ENCODE measurements at places on chromosomes 12 and 14. TPM values are rescaled to one million over a fixed set of nuclear protein-coding genes. Genes with fewer than 3 reads are reported as not detected.
A peak's percentile ranks its signal among the peaks of the same experiment; 100 is the strongest.

Gene GLIPR1L2
- not detected for total RNA-seq

Gene STAT2
- 74.7 TPM for total RNA-seq

Gene C14orf39
- total RNA-seq: 1.4 TPM

Gene LRRIQ1
- total RNA-seq: 10.6 TPM

Gene GPR84
- total RNA-seq: not detected

Gene LRP1
- 125 TPM for total RNA-seq

Gene SLCO1B1
- not detected for total RNA-seq

Gene TRPV4
- total RNA-seq: 0.17 TPM

Gene DCD
- total RNA-seq: not detected

Gene PPP4R4
- 1.6 TPM for total RNA-seq

Gene SSTR1
- total RNA-seq: 8.2 TPM

Gene IAPP
- total RNA-seq: not detected

Gene DPY19L2
- total RNA-seq: 1.8 TPM

Gene APEX1
- 265 TPM for total RNA-seq

Gene ARHGEF25
- 80.2 TPM for total RNA-seq

DNA sequence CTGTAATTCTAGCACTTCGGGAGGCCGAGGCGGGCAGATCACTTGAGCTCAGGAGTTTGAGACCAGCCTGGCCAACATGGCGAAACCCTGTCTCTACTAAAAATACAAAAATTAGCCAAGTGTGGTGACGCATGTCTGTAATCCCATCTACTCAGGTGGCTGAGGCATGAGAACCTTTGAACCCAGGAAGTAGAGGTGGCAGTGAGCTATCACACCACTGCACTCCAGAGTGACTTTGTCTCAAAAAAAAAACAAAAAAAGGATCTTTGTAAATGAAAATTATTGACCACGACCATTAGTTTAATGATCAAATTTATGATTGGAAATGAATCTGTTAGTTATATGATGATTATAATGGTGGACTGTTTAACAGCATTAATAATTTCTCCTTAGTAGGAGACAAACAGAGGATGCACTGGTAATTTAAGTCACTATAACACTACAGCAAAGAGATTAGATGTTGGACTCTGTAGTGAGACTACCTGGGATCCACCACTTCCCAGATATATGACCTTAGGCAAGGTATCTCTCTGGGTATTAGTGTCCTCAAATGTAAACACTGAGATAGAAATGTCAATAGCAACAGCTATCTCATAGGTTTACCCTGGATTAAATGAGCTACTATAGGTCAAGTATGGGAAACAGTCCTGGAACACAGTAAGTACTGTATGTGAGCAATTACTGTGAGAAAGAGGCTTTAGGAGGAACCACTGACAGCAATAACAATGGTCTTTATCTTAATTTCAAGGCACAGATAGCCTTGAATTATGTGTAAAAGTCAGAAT, 214.7 kb downstream of the NOVA1 start:
- peaks cover 2% of the 10 kb centered on the region for H3K27me3 ChIP-seq
- H3K4me3 ChIP-seq: no peak overlapping the region
- H3K4me1 ChIP-seq: peaks cover 6% of the 10 kb centered on the region

DNA sequence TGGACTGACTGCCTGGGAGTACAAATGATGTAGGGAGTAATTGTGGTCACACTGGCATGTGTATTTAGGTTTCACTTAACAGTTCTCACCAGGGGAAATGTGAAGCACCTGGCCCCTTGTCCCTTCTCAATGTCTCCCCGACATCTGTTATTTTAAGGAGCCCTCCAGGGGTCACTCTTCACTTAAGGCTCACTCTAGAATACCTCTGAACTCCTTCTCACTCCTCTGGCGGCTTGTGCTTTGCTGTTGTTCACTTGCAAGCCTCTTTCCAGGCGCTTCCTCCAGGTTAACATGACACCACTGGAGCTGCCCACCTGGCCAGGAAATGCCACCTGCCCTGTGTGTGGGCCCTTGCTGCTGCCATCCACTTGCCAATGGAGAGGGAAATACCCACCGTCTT, 56.5 kb upstream of the GZMB start:
- H3K4me1 ChIP-seq: peaks cover 12% of the 10 kb centered on the region
- no peak for DNase-seq
- H3K27ac ChIP-seq: no peak overlapping the region
- H3K36me3 ChIP-seq: no peaks in the 10 kb centered on the region

- peak overlapping the region; percentile 48 for H3K27ac ChIP-seq
- no peak for DNase-seq
- H3K4me3 ChIP-seq: no peak overlapping the region
- H3K36me3 ChIP-seq: no peaks in the 10 kb centered on the region
- no peaks in the 10 kb centered on the region for H3K27me3 ChIP-seq
Measured at GRCh38 chr14:69037790-69038454, 58.8 kb upstream of the ACTN1 start.

GRCh38 chr12:92702754-92703679, at the start of gene PLEKHG7:
PLEKHG7 (plus strand) TSS chr12:92702989; CDS start chr12:92706632, 3,643 bp downstream.
- DNase-seq: no peak
- no peaks in the 10 kb centered on the region for H3K4me1 ChIP-seq
- H3K27ac ChIP-seq: no peak within 1 kb of the TSS
- no peaks in the 10 kb centered on the region for H3K27me3 ChIP-seq
- H3K4me3 ChIP-seq: no peak within 1 kb of the TSS

DNA sequence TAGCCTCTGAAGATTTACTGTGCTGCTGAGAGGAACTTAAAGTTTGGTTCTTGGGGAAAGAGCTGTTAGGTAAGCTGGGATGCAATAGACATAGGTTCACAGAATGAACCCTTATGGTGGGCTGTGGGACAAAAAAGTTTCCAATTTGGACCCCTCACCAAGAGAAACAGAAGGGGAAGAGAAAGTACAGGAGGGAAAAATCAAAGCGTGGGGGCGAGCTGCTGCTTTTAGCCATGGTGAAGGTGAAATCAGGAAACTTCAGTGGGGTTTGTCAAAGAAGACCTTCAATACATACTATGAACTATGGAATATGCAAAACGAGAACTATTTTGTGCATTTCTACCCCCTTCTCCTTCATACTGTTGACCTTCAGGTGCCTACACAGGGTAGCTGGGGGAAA, 10.6 kb upstream of the NINJ2 start:
- H3K27me3 ChIP-seq: peaks cover 2% of the 10 kb centered on the region
- no peak overlapping the region for H3K4me3 ChIP-seq
- DNase-seq: no peak
- H3K36me3 ChIP-seq: no peaks in the 10 kb centered on the region

GRCh38 chr14:78450669-78451318, 280.6 kb downstream of the NRXN3 start:
- peaks cover 4% of the 10 kb centered on the region for H3K27me3 ChIP-seq
- H3K4me1 ChIP-seq: no peaks in the 10 kb centered on the region
- H3K27ac ChIP-seq: no peak overlapping the region
- no peaks in the 10 kb centered on the region for H3K36me3 ChIP-seq

- no peak overlapping the region for H3K27ac ChIP-seq
- no peaks in the 10 kb centered on the region for H3K4me1 ChIP-seq
- peaks cover 12% of the 10 kb centered on the region for H3K36me3 ChIP-seq
- H3K4me3 ChIP-seq: no peak overlapping the region
- peaks cover 2% of the 10 kb centered on the region for H3K27me3 ChIP-seq
- DNase-seq: no peak
Measured at GRCh38 chr14:92734618-92735017, 13.8 kb downstream of the LGMN start.

- H3K36me3 ChIP-seq: no peaks in the 10 kb centered on the region
- H3K27ac ChIP-seq: no peak overlapping the region
- no peak for DNase-seq
- H3K27me3 ChIP-seq: no peaks in the 10 kb centered on the region
- no peak overlapping the region for H3K4me3 ChIP-seq
- no peaks in the 10 kb centered on the region for H3K4me1 ChIP-seq
Measured at GRCh38 chr14:35020713-35021112, 25.4 kb upstream of the FAM177A1 start.

- peaks cover 3% of the 10 kb centered on the region for H3K4me1 ChIP-seq
- H3K27me3 ChIP-seq: peaks cover 2% of the 10 kb centered on the region
- no peak for DNase-seq
- H3K4me3 ChIP-seq: no peak overlapping the region
Measured at GRCh38 chr12:128557231-128557630, 266.5 kb downstream of the SLC15A4 start.

- peak within 1 kb of the TSS; percentile 98 for H3K4me3 ChIP-seq
- peaks cover 13% of the 10 kb centered on the region for H3K27me3 ChIP-seq
- H3K36me3 ChIP-seq: peaks cover 6% of the 10 kb centered on the region
- peaks cover 27% of the 10 kb centered on the region for H3K4me1 ChIP-seq
- peak within 1 kb of the TSS; percentile 79 for H3K27ac ChIP-seq
Measured at GRCh38 chr12:109880043-109880931, at the start of gene GLTP. GLTP (minus strand) TSS chr12:109880541; CDS start chr12:109880374, 167 bp downstream.

DNA sequence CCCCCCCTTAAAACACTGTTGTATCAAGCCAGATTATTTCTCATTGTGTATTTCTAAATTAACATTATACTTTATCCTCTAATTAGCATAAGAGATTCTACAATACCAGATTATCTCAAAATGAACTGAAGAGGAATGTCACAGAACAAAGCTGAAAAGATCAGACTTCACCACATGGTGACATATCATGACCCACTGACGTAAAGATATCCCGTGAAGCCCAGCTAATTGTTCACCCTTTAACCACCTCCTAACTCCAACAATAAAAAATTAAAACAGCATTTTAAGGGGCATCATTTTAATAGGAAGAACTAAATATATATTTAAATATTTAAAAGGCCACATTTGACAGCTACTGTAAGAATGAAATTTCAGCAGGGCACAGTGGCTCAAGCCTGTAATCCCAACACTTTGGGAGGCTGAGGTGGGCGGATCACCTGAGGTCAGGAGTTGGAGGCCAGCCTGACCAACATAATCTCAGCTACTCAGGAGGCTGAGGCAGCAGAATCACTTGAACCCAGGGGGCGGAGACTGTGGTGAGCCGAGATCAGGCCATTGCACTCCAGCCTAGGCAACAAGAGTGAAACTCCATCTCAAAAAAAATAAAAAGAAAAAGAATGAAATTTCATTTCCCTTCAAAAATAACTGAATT, 29.0 kb downstream of the CDK17 start:
- H3K27me3 ChIP-seq: no peaks in the 10 kb centered on the region
- H3K27ac ChIP-seq: no peak overlapping the region
- H3K36me3 ChIP-seq: no peaks in the 10 kb centered on the region
- H3K4me1 ChIP-seq: peaks cover 10% of the 10 kb centered on the region

- no peak overlapping the region for H3K4me3 ChIP-seq
- H3K4me1 ChIP-seq: no peaks in the 10 kb centered on the region
- H3K27ac ChIP-seq: no peak overlapping the region
- no peaks in the 10 kb centered on the region for H3K27me3 ChIP-seq
- no peaks in the 10 kb centered on the region for H3K36me3 ChIP-seq
Measured at GRCh38 chr12:16588812-16589211, 17.1 kb downstream of the LMO3 start.

- H3K36me3 ChIP-seq: no peaks in the 10 kb centered on the region
- peak; percentile 63 for DNase-seq
- peak within 1 kb of the TSS; percentile 70 for H3K4me3 ChIP-seq
- no peak within 1 kb of the TSS for H3K27ac ChIP-seq
- H3K4me1 ChIP-seq: peaks cover 6% of the 10 kb centered on the region
Measured at GRCh38 chr12:54053751-54054741, at the start of gene HOXC4. HOXC4 (plus strand) TSS chr12:54053835; CDS start chr12:54053923, 88 bp downstream.

DNA sequence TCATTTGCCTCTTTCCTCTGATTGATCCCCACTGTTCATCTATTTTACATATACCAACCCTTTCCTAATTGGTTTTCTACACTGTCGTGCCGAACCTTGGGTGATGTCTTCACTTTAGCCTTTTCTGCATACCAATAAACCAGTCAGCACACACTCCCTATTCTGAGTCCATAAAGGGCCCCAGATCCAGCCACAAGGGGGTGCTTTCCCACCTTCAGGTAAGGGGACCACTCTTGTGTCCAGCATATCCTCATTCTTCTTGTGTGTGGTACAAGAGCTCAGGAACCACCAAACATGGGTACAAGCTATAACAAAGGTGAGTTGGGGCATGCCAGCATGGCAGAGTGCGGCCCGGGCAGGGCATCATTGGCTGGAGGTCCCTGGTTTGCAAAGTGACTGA, 859.8 kb downstream of the FSCB start:
- no peaks in the 10 kb centered on the region for H3K36me3 ChIP-seq
- no peak overlapping the region for H3K27ac ChIP-seq
- DNase-seq: no peak
- no peak overlapping the region for H3K4me3 ChIP-seq
- no peaks in the 10 kb centered on the region for H3K27me3 ChIP-seq

DNA sequence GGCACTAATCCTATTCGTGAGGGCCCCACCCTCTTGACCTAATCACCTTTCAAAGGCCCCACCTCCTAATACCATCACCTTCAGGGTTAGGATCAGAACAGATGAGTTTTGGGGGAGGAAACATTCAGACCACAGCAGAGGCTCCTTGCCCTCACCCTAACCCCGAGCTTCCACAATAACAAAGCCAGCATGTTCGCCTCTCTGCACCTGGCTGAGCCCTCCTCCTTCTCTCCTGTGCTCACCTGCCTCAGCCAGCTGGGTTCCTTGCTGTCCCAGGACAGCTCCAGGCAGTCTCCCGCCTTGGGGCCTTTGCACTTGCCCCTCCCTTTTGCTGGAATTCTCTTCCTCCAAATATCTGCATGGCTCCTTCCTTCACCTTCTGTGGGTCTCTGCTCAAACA, 9.7 kb upstream of the RAN start:
- DNase-seq: no peak
- H3K36me3 ChIP-seq: peaks cover 10% of the 10 kb centered on the region
- no peak overlapping the region for H3K27ac ChIP-seq
- no peak overlapping the region for H3K4me3 ChIP-seq

GRCh38 chr14:57889245-57889644, 23.4 kb upstream of the SLC35F4 start:
- no peak overlapping the region for H3K27ac ChIP-seq
- H3K4me1 ChIP-seq: no peaks in the 10 kb centered on the region
- no peaks in the 10 kb centered on the region for H3K36me3 ChIP-seq
- no peak for DNase-seq
- H3K27me3 ChIP-seq: no peaks in the 10 kb centered on the region
- no peak overlapping the region for H3K4me3 ChIP-seq

- no peaks in the 10 kb centered on the region for H3K27me3 ChIP-seq
- DNase-seq: no peak
- no peaks in the 10 kb centered on the region for H3K4me1 ChIP-seq
- H3K4me3 ChIP-seq: no peak overlapping the region
- H3K36me3 ChIP-seq: no peaks in the 10 kb centered on the region
Measured at GRCh38 chr12:8590842-8591545, 21.7 kb downstream of the AICDA start.

GRCh38 chr12:29230800-29231560, 81.9 kb downstream of the FAR2 start:
- H3K36me3 ChIP-seq: no peaks in the 10 kb centered on the region
- DNase-seq: no peak
- H3K27ac ChIP-seq: no peak overlapping the region

DNA sequence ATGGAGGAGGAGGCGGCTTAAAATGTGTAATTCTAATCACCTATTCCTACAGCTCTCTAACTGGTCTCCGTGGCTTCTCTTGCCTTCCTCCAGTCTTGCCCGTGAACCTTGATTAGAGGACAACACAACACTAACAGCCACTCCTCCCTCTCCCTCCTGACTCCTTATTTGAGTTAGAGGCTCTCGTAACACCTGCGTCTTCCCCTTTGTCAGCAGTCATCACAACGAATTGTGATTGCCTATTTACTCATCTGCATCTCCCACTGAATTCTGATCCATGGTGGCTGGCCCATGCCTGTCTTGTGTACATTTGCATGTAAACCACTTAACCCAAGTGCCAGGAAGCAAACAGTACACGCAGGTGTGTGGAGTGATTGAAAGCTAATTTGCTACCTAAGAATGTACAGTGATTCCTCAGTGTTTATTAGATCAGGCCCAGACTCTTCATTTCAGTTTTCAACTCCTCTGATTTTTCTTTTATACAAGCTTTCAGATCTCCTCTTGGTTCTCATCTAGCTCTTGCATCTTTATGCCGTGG, 154.5 kb downstream of the MON2 start:
- H3K27ac ChIP-seq: no peak overlapping the region
- H3K27me3 ChIP-seq: no peaks in the 10 kb centered on the region
- peaks cover 5% of the 10 kb centered on the region for H3K4me1 ChIP-seq
- DNase-seq: no peak

All from glutamatergic neuron (in vitro differentiated cells).